ENCODE measurements at places on chromosomes 12 and 14.

DNA sequence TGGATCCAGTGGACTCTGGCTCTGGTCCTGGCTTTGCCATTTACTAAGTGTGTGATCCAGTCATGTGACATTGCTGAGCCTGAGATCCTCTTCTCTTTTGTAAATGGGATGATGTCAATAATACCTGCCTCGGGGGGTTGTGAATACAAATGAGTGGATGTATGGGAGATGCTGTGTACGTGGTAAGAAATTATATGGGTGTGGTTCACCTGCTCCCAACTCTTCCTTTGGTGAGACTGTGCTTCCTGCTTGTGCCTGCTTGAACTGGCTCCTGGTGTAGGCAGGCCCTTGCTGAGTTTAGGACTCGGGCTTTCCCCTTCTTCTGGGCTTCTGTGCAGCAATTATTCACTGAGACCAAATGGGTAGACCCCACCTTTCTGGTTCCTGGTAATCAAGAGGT lies 189.5 kb upstream of the FRMD6 start:
- DNase-seq, result no peak

GRCh38 chr12:128444598-128444997 lies 177.6 kb downstream of the TMEM132C start:
- no peak for DNase-seq

DNA sequence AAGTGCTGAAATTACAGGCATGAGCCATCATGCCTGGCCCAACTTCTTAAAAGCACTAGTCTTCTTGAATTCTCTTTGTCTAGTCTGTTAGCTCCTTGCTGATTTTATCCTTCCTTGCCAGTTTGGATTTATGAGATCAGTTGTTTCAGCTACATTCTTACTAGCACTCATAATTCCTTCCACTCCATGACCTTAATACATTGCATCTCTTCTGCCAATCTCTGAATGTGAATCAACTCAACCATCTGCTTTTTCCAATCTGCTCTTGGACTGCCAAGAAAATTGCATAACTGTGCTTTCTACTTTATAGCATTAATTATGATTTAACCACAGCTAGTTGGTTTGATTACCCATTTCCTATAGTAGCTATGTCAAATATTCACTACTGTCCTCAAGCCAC lies 14.9 kb upstream of the HEATR5A start:
- DNase-seq, result no peak

DNA sequence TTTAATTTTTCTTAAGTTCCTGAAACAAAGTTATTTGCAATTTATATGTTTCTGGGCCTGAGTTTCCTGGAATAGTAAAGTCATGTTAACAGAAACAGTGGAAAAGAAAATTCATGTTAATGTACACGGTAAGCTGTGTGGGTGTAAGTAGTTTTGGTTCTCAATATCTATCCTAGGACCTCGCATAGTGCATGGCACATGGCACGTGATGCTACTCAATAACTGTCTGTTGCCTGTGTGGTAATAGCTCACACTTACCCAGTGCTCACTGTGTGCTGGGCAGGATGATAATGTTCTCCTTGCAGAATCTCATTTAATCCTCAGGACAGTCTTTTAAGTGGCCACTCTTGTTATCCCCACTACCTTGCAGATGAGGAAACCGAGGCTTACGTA lies 100.7 kb downstream of the DUSP16 start:
- no peak for DNase-seq

GRCh38 chr12:19066475-19067001 lies 63.0 kb upstream of the PLEKHA5 start:
- no peak for DNase-seq

Data from left hindlimb (tissue), 1 donor.